ENCODE measurements at places on chromosomes 1 and 21. TPM values are rescaled to one million over a fixed set of nuclear protein-coding genes. Genes with fewer than 3 reads are reported as not detected.

GRCh38 chr1:84669831-84670230 is 20.4 kb downstream of the SSX2IP start:
- no peak for DNase-seq

DNA sequence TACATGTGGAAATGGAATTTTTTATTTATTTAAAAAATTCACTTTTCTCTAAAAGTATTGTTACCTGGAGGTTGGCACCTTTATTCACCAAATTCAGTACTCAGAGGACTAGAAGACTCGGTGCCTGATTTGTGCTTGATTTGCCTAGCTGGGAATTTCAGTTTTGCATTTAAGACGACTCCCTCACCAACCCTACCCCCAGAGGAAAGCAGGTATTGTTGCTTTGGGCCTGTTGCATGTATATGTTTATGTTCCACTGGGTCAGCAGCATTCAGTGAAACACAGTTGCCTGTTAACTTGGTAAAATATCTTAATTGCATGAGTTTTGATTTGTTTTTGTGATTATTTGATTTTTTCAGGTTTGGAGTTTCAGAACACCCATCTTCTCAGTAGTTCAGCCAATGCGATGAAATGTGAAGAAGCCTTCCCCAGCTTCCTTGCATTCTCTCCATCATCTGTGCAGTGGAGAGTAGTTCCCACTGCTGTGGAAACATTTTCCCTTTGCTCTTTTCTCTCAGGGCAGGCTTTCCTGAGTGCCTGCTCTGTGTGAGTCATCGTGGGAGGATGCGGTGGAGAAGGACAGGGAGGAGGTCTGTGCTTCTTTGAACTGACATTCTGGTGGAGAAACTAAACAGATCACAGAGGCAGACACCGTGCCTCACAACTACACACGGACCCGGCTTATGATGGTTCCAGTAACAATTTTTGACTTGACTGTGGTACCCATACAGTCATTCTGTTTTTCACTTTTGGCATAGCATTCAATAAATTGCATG is 6.4 kb downstream of the ADARB1 start:
- DNase-seq: no peak

GRCh38 chr1:70497152-70497551 is 86.1 kb downstream of the CTH start:
- DNase-seq: no peak

DNA sequence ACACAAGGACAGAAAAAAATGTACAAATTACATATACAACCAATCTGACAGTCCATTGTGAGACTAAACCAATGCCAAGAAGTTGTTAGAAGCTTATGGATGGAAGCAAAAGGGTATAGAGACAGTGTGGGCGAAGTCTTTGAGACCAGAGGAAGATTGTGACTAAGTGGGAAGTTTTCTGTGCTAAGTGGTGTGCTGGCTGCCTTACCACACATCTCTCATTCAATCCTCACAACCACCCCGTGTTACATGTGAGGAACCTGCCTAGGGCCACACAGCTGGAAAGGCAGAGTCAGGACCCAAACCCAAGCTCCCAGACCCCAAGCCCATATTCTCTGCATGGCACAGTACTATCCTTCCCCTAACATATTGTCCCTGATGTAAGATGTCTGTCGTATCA is 53.5 kb upstream of the DUSP10 start:
- no peak for DNase-seq

DNA sequence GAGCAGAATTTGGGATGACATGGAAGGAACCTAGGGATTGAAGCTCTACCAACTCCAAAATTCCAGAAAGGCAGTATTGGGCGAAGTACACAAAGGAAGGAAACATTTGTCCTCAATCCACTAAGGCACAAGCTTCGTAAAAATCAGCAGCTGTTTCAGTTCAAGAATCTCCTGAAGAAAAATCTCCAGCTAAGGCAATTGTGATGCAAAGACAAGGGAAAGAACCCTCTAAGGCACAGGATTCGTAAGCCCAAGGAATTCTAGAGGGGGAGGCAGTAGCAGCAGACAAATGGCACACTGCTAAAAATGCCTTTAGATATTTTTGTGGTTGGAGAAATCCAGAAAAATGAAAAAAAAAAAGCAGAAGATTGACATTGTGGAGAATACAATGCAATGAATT is 64.5 kb upstream of the PLPPR5 start:
- no peak for DNase-seq

GRCh38 chr21:44375281-44375651 is 21.8 kb downstream of the TRPM2 start:
- DNase-seq: no peak

DNA sequence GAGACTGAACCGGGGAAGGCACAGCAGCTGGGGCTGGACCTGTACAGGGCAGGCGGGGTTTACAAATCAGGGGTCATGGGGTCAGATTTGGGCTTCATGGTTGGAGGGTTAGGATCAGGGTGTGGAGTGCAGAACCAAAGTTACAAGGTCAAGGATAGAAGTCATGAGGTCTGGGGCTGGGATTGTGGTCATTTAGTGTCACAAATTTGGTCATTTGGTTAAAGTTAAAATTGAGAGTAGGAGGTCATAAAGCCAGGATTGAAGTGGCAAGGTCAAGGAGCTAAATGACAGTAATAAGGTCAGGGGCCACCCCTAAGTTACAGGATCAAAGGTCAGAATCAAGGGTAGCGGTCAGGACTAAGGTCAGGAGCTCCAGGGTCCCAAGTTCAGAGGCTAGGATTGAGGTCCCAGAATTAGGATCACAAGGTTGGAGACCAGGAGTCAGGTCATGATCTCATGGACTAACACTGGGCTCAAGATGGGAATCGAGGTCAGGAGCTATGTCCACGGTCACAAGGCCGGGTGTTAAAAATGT is 20.4 kb downstream of the SERINC2 start:
- DNase-seq: no peak

DNA sequence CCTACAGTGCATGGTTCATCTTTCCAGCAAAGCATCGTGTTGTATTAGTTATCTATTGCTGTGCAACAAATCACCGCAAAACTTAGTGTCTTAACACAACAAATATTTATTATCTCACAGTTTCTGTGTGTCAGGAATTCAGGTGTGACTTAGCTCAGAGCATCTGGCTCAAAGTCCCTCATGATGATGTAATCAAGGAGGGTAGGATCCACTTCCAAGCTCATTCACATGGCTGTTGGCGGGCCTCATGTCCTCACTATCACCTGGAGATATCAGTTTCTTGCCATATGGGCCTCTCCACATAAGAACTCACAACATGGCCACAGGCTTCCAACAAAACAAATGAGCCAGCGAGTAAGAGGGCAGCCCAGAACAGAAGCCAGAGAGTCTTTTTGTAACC is 135.6 kb upstream of the GJB5 start:
- DNase-seq: no peak

- DNase-seq: no peak
These were observed 34.9 kb upstream of the TMEM52 start for GRCh38 chr1:1954015-1954414.

DNA sequence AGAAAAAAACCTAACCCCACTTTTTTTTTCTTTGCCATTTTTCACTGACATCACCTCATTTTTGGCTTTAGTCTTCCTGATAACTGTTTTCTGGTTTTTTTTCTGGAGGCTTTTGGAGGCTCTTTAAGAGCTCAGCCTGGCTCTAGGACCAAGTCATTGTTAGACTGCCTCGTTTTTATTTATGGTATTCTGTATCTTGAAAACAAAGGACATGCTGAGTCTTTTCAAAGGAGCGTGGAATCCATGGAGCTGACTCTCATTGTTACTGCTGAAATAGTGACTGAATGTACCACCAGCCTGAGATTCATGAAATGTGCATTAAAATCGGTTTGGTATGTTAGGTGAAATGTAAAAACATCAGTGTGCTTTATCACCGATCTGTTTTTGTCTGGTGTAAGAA is 28.0 kb downstream of the RASAL2 start:
- DNase-seq: no peak

DNA sequence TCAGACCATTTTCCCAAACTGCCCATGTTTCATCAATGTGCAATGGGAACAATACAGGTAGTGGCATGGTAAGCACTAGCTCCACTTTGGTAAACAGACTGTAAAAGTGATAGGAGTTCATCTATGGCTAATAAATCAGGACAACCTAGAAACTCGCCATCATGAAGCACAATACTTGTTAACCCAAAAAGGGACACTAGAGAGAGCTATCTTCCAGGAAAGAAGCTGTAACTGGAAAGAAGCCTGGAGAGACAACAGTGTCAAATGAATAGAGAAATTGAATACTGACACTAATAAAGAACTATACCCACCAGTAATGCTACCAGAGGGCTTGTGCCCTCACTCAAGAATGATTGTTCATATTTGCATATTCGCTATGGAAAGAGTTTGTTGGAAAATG is 164.7 kb upstream of the RGS18 start:
- no peak for DNase-seq

DNA sequence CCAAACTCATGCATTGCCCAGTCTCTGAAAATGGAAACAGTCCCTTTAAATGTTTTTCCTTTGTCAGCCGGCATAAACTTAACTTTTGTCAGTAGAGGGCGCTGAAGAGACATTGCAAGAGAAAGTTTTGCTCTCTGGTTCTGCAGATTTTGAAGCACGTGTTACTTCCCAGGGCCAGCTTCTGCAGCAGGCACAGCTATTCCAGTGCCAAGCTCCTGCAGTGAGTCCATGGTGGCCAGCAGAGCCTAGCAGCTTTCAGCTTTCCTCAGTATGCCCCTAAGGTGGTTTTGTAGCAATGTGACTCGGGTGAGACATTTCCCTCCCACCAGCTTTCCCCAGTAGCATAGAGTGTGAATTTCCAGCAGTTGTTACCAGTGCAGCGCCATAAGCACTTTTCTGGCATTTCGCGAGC is 2.6 kb upstream of the IFI44L start:
- peak; percentile 48 for DNase-seq

- no peak for DNase-seq
These were observed 5.4 kb downstream of the CPLANE2 start for GRCh38 chr1:16231331-16232315.

DNA sequence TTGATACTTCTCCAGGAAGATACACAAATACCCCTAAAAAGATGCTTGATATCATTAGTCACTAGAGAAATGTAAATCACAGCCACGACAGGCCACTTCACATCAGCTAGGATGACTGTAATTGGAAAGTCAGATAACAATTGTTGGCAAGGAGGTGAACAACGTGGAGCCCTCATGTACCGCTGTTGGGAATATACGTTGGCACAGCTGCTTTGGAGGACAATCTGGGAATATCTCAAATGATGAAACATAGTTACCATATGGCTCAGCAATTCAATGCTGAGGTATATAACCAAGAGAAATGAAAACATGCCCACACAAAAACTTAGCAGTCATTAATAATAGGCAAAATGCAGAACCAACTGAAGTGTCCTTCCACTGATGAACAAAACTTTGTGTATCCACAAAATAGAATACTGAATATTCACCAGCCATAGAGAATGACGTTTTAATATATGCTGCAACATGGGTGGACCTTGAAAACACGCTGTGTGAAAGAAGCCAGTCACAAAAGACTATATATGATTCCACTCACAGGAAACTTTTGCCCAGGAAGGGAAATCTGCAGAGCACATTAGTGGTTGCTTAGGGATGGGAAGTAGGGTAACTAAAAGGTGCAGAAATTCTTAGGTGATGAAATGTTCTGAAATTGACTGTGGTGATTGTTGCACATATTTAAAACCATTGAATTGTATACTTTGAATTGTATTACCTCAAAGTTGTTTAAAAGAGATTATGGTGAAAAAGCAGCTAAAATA is 95.4 kb downstream of the AHCTF1 start:
- no peak for DNase-seq

DNA sequence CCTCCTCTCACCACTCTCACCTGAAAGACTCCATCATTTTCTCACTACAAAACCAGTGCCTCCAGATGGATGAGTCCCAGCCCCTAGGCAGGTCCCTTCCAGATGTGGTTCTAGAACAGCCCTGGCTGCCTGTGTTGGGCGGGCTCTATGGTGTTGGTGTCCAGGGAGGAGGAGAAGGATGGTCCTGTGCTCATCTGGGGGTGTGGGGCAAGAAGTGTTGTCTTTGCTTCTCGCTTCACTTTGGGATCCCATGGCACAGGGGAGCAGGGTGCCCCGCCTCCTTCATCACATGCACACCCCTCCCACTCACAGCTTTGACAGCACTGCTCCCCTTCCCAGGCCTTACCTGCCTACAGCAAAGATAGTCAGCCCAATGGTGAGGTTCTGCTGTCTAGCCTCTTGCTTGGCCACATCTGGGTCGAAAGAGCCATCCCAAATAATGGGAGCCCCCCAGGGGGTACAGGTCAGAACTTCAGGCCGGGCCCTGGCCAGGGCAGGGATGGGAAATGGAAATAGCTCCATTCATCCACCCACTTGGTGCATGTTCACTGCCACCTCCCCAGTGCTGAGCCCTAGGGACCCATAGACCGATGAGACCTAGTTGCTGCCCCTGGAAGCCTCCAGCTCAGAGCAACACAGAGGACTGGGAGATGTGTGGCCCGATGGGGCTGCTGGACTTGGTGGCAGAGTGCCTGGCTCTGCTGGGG is 9.0 kb downstream of the A3GALT2 start:
- DNase-seq: no peak

- peak; percentile 43 for DNase-seq
These were observed 214.7 kb upstream of the EDN2 start for GRCh38 chr1:41698916-41699860.

DNA sequence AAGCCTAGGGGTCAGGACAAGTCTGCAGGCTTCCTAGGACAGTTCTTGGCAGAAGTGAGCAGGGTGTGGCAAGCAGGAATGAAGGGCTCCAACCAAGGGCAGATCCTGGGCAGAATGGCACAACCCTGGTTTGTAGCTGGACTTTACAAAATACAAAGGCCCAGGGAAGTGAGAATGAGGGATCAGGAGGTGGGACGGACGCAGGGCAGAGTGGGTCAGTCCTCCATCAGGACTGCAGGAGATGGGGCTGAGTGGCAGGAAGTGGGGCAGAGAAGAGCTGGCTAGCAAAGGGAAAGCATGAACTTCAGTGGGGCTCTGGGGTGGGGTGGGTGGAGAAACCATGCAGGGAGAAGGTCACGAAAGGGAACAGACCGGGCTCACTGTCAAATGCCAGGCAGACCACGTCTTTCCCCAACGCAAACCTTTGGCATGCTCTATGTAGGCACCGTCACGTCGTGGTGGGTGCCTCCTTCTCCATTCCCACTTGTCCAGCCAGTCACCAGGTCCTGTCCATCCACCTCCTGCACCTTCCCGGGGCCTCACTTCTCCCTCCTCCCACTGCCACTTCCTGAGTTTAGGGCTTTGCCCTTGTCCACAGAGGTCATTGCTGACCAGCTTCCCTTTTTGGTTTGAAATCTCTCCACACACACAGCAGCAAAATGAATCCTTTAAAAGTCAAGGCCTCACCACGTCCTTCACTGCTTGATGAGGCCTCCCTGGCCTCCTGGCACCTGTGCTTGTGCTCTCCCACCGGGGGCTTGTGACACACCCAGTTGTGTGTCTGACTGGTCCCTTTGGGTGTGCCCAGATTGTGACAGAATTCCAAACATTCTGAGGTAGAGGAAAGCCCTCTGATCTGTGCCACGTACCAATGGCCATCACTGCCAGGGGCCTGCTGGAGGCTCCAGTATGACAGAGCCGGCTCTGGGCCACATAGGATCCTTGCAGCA is 8.7 kb upstream of the CLDN19 start:
- DNase-seq: no peak

- no peak for DNase-seq
These were observed 20.1 kb downstream of the C8A start for GRCh38 chr1:56874689-56875088.

FCRL5 gene
- not detected for total RNA-seq

S100A9 gene
- total RNA-seq: 35.3 TPM

PPM1J gene
- total RNA-seq: 0.39 TPM

CYP4A11 gene
- not detected for total RNA-seq

TBX19 gene
- 1.6 TPM for total RNA-seq

RNF11 gene
- total RNA-seq: 97.4 TPM

SPRR2A gene
- total RNA-seq: not detected

WNT2B gene
- 0.67 TPM for total RNA-seq

CRP gene
- total RNA-seq: not detected

DDR2 gene
- 0.22 TPM for total RNA-seq

LAPTM5 gene
- total RNA-seq: 625 TPM

BACE2 gene
- total RNA-seq: not detected

S100A14 gene
- not detected for total RNA-seq
